ENCODE measurements at places on chromosomes 16 and 17. TPM values are rescaled to one million over a fixed set of nuclear protein-coding genes. Genes with fewer than 3 reads are reported as not detected.

GRCh38 chr16:17271687-17272086 is 199.1 kb downstream of the XYLT1 start:
- DNase-seq = peak; percentile 65

SPATA32 gene
- not detected for total RNA-seq

TBC1D26 gene
- 0.16 TPM for total RNA-seq

- no peak for DNase-seq
Measured at GRCh38 chr16:19882186-19882585, 2.5 kb downstream of the GPRC5B start.

GRCh38 chr16:64841071-64841470 is 280.8 kb downstream of the CDH11 start:
- DNase-seq = no peak

- DNase-seq = peak; percentile 74
Measured at GRCh38 chr16:29736764-29737163, 9.0 kb downstream of the C16orf54 start.

SAT2 gene
- 49.1 TPM for total RNA-seq

CPHXL2 gene
- total RNA-seq = not detected

MYH11 gene
- 282 TPM for total RNA-seq

GRCh38 chr17:40809721-40810421 is 10.1 kb upstream of the KRT28 start:
- no peak for DNase-seq

GRCh38 chr16:52549011-52549692 is 2.2 kb upstream of the TOX3 start:
- DNase-seq = no peak

DNA sequence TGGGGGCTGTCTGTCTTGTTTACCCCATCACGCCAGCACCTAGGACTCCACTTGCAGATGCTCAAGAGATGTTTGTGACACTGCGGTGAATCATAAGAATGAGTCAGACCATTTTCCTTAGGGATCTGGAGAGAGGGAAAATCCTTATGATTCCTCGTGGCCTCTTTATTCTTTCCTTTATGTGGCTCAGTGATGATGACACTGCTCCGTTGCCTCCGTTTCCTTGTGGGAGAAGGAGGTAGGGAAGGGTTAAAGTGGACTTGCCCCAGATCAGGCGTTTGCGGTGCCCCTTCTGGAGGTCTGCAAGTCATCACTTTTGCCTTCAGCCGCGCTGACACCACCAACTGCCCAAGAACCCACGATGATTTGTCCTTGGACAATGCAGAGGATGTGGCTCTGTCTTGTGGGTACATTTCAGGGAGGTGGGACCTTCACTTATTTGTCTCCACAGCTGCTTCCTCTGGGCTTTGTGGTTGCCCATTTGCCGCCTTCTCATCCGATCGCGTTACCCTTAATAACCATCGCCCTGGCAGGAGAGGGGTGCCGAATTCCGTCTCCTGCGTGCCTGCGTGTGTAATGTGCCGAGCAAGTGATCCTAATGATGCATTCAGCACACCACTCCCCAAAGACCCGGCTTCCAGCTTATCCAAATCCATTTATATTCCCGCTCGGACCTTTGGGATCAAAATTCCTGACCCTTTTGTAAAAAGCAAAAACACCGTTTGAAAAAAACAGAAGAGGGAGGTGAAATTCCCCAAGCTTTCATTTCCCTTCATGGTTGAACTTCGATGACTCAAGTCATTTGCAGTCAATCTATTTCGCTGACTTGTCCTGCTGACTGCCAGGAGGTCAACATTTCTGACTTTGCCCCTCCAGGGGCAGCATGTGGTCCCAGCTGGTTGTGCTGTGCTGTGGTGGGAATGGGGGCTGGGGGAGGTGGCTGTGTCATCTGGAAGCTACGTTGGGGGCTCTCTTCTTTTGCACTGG is 87.2 kb upstream of the IRX3 start:
- DNase-seq = no peak

DNA sequence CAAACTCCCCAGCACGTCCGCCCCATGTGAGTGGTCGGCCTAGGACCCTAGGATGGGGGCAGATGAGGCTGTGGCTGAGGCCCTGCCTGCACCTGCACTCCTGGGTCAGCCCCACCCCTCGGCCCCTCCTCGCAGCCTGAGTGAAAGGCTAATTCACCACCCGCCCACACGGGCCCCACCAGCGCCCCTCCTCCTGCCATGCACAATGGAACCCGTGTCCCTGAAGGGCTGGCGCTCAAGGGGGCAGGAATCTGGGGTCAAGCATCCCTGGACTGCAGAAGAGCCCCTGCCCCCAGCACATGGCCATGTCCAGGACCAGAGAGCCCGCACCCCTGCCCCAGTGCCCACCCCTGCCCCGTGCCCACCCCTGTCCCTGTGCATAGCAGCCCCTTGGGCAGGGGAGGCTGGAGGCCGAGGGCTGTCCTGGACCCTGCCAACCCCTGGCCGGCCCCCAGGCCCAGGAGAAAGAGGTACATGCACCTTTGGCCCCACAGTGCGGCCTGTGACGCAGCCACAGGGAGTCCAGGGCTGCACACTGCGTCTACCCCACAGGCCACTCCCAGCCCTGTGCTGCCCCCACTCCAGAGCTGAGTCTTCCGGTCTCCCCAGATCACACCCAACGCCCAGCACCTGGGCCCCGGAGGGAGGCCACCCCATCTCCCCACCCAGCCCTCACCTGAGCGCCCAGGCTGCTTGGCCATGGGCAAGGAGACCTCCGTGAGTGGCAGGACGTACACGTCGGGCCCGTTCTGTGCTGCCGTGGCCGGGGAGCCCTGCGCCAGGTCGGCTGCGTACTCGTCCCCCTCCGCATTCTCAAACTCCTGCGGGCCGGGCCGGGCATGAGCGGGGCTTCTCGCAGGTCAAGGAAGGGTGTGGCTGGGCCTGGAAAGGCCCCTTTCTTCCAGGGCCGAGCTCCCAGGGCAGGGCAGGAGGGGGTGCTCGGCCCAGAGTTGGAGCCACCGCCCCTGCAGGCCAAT is 34.6 kb upstream of the PVALEF start:
- DNase-seq = peak; percentile 29

DNA sequence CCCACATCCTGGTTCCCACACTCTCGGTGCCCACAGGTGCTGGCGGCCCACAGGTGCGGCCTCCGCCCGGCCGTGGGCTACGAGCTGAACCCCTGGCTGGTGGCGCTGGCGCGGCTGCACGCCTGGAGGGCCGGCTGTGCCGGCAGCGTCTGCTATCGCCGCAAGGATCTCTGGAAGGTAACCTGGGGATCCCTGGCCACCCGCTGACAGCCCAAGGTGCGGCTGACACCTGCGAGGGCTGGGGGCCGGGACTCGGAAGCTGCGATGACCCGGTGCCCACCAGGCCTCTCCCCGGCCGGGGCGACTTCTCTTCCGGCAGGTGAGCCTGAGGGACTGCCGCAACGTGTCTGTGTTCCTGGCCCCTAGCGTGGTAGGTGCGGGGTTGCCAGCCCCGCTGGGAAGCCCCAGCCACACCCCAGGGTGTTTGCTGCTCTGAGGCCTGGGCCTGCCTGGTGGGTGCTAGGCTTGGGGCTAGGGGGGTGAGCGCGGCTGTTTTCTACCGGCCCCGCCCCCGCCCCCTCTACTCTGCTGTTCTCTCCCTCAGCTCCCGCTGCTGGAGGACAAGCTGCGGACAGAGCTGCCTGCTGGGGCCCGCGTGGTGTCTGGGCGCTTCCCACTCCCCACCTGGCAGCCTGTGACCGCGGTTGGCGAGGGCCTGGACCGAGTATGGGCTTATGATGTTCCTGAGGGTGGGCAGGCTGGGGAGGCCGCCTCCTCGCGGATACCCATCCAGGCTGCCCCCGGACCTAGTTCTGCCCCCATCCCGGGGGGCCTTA is 1.0 kb downstream of the ANTKMT start:
- no peak for DNase-seq

DNA sequence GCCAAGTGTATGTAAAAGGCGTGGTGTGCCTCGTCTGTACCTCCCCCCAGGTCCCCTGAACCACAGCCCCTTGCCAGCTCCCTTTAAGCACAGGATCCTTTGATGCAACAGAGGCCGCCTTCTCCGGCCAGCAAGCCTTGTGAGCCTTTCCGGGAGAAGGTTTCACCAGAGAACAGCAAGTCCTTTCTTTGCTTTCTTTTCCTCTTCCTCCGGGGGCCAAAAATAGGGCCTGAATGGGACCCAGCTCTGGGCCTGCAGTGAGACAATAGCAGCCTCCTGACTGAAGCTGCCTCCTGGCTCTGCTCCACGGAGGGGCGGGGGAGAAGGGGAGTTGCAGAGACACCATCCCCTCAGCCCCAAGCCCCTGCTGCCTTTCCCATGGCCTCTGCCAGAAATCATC is 9.0 kb downstream of the ADGRG1 start:
- DNase-seq = no peak

DNA sequence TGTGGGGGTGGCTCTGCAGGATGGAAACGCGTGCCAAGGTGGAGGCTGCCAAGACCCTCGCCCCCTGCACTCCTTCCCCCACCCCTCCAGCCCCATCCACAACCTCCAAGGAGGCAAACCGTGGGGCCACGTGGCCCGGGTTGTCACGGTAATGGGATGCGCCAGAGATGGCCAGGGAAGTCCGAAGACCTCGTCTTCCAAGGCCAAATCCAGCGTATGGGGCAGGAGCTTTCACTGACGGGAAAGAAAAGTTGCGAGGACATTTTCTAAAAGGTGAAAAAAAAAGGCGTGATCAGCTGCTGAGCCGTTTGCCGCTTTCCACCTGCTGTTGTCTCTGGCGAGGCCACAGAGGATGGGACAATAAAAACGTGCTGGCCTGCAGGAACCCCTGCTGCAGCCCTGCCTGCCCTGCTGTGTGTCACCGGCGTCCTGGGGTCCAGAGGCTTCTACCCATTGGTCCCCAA is 28.3 kb upstream of the GSE1 start:
- DNase-seq = no peak

CHST4 gene
- not detected for total RNA-seq

FBF1 gene
- total RNA-seq = 5.2 TPM

GRCh38 chr16:53576210-53576609 is 73.2 kb upstream of the AKTIP start:
- no peak for DNase-seq

GRCh38 chr17:65754081-65754480 is 192.6 kb upstream of the AXIN2 start:
- no peak for DNase-seq

GRCh38 chr17:80169107-80169506 is 723 bp upstream of the CARD14 start:
- no peak for DNase-seq

All from mucosa of descending colon (tissue), 3 donors.